ENCODE measurements at places on chromosomes 1 and 21.

GRCh38 chr21:46489800-46490199 lies 31.1 kb downstream of the DIP2A start:
- DNase-seq, result no peak

DNA sequence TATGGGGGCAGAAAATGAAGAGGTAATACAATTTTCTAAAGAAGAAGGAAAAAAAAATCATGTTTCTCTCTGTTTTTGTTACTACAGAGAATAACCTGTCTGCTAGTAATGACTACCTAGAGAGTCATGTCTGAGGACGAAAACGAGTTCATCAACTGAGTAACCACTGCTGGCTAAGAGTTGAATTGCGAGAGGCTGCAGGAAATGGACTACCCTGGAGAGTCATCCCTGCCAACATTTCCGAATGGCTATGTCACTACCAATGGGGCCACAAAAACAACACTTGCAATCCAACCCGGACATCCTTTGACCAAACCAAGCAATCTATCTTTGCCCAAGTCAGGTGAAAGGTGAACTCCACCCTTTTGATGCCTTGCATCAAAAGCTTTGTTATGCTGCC lies 120.6 kb downstream of the FCRL5 start:
- DNase-seq, result no peak

GRCh38 chr1:213512316-213512715 lies 461.3 kb downstream of the RPS6KC1 start:
- DNase-seq, result no peak

GRCh38 chr21:43318368-43318767 lies 108.6 kb downstream of the SIK1 start:
- DNase-seq, result no peak

DNA sequence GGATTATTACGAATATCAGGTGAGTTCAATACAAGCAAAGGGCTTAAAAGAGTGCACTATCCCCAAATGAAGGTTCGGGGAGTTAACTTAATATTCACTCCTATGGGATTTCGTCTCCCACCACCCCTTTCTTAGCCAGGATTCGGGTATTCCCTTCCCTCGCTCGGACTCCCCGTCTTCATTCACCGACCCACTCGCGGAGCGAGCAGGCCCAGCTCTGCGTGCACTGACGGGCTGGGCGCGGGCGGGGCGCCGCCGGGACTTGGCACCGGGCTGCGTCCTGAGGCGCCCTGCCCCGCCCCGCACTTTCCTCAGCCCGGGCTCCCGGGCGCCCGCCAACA lies 7.7 kb upstream of the MPZL1 start:
- no peak for DNase-seq

GRCh38 chr1:186611156-186611555 lies 69.1 kb downstream of the PTGS2 start:
- no peak for DNase-seq

- DNase-seq, result no peak
Observed at GRCh38 chr1:19312782-19313635, 883 bp downstream of the SLC66A1 start.

- DNase-seq, result no peak
Observed at GRCh38 chr21:36584980-36585940, 105.3 kb upstream of the CLDN14 start.

DNA sequence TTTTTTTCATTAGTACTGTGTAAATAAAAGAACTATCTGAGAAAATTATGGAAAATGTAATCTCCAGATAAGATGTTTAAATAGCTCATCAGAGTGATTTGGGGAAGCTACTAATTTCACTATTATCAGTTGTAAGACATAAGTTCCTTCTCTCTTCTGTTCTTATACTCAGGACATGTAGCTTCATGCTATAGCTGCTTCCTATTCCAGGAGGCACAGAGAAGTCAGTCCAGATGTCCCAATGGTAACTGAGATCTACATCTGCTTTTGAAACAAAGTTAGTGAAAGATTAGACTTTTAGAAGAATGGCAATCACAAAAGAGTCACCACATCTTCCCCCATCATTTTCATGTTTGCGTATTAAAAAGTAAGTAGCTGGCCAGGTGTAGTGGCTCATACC lies 5.6 kb downstream of the MAP3K21 start:
- no peak for DNase-seq

DNA sequence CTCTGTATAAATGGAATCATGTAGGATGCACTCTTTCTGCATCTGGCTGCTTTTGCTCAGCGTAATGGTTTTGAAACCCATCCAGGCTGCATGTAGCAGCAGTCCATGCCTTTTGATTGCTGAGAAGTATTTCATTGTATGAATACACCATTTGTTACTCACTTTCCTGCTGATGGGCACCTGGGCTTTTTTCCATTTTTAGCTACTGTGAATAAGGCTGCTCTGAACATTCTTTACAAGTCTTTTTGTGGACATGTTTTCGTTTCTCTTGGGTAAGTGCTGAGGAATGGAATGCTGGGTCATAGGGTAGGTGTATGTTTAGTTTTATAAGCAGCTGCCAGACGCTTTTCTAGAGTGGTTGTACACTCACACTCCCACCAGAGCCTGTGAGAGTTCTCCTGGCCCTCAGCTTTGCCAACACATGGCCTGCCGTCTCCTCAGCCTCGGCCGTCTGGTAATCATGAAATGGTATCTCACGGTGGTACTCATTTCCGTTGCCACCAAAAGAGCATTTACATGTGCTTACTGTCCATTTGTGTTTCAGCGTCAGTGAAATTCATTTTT lies 22.7 kb downstream of the SLX9 start:
- DNase-seq, result no peak

- no peak for DNase-seq
Observed at GRCh38 chr1:8903908-8904650, 25.6 kb upstream of the ENO1 start.

GRCh38 chr1:174112489-174113162 lies 46.7 kb upstream of the RABGAP1L start:
- DNase-seq, result no peak

DNA sequence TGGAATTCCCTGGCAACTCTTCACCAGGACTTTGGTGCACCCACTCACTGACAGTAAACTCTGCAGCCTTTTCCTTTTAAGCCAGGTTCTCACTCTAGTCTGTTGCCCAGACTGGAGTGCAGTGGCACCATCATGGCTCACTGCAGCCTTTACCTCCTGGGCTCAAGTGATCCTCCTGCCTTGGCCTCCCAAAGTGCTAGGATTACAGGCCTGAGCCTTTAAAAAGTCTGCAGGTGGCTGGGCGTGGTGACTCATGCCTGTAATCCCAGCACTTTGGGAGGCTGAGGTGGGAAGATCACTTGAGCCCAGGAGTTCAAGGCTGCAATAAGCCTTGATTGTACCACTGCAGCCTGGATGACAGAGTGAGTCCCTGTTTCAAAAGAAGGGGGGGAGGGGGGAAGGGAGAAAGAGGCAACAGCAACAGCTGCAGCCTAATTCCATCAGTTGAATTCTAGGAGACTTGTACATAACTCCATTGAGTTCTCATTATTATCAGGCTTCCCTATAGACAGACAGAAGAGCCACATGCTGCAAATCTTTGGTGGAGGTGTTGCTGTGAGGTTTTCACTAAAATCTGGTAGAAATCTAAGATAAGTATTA lies 8.1 kb upstream of the HNRNPR start:
- DNase-seq, result no peak
